ENCODE measurements at places on chromosomes 16 and 17.

GRCh38 chr17:75146592-75146991 is 7.7 kb downstream of the JPT1 start:
- DNase-seq = no peak

- DNase-seq = no peak
These were observed 12.5 kb downstream of the SREBF1 start for GRCh38 chr17:17824119-17824782.

- DNase-seq = no peak
These were observed 687 bp upstream of the NARF start for GRCh38 chr17:82457929-82458178.

GRCh38 chr17:61555127-61555566 is 35.9 kb downstream of the NACA2 start:
- no peak for DNase-seq

GRCh38 chr16:12235110-12235509 is 258.6 kb downstream of the SNX29 start:
- no peak for DNase-seq

GRCh38 chr17:60729854-60730253 is 52.2 kb downstream of the BCAS3 start:
- no peak for DNase-seq

DNA sequence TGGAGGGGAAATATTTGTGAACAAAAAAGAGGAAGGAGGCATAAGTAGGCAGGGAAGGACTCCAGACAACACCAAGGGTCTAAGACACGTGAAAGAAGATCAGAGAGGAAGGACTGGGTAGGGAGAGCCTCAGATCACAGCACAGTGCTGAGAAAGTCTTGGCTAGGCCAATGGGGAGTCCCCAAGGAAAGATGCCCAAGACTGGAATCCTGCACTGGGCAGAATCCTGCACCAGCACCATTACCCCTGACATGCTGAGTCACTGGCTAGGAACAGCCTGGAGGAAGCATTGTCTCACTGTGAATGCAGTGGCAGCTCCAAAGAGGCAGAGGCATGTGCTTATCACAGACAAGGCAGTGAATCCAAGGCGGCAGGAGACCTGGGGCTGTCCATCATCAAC is 19.2 kb downstream of the CLEC19A start:
- DNase-seq = no peak

DNA sequence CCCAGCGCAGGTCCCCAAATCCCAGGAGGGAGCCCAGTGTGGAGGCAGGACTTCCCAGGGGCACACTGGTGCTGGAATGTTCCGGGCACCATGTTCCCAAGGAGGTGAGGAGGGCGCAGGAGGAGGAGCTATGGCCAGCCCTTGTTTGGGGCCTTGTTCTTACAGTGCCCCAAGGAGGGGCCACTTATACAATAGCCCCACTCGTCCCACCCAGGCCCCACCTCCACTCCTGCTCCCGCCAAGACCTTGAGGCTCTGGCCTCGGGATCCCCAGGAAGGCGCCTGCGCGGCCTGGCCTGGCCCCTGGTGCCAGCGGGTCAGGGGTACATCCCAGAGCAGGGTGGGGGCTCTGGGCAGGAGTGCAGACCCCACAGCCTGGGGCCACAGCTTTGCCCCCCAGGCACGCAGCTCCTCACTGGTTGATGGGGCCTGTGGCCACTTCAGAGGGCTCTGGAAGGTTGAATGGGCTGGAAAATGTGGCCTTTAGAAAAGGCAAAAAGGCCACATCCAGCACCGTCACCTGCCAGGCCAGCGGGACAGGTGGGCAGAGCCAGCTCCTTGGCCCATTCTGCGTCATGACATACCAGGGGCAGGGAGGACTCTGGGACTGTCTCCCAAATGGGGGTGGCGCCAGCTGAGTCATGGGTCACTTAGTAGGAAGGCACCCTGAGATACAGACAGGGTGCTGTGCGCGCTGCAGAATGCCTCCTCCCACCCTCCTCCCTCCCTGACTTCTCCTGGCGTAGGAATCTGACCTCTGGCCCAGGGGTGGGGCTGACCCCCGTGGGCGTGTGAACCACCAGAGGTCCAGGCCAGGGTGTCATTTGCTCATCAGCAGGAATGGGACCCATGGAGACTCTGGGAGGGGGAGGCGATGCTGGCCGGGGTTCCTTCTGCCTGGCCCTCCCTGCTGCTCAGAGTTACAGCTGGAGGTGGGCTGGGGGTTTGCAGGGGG is 32.3 kb upstream of the PVALEF start:
- DNase-seq = no peak

DNA sequence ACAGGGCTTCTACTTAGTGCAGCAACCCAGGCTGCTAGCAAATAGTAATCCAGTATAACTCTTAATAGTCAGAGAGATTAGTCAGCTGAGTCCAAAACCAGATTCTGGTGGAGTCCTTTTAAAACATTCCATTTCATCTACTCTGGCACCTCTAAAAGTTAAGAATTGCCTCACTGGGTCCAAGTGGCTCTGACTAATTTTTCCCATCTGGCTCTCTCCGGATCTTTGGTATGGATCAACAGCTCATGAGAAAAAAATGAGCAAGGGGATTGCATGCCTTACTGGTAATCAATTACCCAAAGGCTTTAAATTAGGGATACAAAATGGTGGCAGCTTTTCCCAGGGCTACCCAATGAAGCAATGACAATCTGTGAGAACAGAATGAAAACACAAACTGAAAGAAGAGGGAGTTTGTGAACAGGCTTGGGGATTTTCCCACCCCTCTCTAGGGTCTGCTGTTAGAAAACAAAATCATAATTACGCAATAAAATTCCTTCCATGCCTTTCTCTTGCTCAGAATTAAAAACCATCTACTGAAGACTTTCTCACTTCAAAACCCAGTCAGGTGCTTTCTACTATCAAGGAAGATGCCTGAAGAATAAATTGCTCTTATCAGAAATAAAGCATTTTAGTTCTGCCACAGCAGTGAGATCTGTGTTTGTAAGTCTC is 84.6 kb upstream of the PMFBP1 start:
- DNase-seq = no peak

Data from activated T-helper 9 cell treated with anti-CD3 and anti-CD28 coated beads, Interleukin-2, amount 50 U/mL, for 16 hours (primary cell).